Posterior cingulate gyrus (tissue), 11 donors: ENCODE measurements at places on chromosomes 4 and X.
A peak's percentile ranks its signal among the peaks of the same experiment; 100 is the strongest.

- DNase-seq, result no peak
Measured at GRCh38 chrX:129667412-129667811, 12.7 kb upstream of the APLN start.

GRCh38 chr4:78975865-78976264, 36.6 kb upstream of the PAQR3 start:
- DNase-seq, result no peak

DNA sequence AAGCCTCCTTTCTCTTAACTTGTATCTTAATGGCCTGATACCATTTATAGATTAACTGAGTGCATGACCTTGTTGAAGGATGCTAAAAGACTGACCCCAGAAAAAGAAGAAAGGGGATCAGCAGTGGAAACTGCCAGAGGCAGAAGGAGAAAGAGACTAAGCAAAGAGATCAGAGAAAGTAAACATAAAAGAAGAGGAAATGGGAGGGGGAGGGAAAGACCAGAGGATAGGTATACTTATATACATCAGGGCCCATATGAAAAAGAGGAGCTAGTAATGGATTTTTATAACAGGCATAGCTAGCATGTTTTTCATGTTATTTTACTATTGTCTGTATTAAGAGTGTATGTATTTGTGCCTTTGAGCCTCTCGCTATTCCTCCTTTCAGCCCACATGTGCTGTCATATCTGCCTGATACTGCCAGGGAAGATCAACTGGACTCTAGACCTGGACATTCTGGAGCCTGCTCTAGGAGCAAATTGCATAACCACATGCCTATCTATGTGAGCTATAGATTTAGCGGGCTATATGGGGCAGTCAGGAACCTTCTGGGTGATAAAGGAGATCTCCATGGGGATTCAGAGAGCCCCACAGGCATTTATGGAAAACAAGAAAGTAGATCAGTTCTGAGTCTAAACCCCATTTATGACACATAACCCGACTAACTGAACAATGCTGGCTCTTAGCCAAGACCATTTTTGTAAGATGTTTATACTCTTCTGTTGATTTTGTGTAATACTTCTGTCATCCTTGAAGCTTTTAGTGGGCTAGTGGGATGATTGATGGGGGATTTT, 13.4 kb upstream of the SNX12 start:
- DNase-seq, result no peak

GRCh38 chrX:97446298-97446882, 562.7 kb downstream of the RPA4 start:
- no peak for DNase-seq

- DNase-seq, result no peak
Measured at GRCh38 chr4:27534488-27534887, 673.8 kb downstream of the STIM2 start.

DNA sequence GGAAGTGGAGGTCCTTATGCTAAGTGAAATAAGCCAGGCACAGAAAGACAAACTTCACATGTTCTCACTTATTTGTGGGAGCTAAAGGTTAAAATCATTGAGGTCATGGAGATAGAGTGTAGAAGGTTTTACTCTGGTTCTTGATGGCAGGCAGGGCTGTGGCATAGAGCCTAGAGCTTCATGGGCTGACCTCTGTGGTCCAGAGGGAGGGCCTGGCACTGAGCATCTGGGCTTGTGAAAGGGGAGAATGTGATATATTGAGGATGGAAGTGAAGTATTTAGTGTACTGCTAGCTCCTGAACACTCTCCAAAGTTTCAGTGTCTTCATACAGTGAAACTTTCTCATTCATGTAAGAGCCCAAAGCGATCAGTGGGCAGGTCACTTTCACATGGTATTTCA, 71.3 kb upstream of the ANXA3 start:
- DNase-seq, result no peak

DNA sequence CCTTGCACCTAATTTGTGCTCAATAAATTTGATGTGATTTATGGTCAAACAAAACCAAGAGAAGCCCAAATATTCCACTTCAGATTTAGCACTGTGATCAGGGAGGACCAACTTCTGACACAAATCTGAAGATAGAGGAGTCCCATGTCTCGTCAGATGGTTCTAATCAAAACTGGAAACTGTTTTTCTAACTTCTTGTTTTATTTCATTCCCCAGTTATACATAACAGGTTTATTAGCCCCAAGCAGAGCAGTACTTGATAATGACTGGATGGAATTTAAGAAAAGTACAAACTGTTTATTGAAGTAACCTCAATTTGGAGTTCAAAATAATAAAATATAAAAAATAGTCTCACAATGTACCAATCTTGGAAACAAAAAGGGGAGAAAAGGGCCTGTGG, 310.3 kb downstream of the LDB2 start:
- DNase-seq, result no peak

DNA sequence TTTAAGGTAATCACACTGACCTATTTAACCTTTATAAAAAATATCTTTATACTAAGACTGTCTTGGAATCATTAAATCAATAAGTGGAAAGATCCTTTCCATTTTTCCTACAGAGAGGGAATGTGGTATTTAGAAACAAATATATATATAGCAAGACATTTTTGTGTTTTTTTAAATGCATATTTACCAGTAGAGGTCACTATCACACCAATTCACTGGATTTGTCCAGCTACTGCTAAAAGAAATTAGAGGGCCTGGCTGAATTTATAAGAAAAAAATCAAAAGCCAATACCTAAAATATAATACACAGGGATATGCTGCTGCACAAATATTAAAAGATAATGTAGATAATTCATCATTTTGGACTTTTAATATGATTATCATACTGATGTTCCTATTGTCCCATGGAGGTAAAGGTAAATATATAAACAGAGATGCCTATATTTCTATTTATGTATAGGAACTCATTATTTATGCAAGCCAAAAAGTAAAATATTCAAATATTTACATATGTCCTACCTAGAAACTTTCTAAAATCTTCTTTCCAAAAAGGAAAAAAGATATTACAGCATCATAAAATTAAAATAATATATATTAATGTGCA, 69.5 kb downstream of the PDE5A start:
- no peak for DNase-seq

DNA sequence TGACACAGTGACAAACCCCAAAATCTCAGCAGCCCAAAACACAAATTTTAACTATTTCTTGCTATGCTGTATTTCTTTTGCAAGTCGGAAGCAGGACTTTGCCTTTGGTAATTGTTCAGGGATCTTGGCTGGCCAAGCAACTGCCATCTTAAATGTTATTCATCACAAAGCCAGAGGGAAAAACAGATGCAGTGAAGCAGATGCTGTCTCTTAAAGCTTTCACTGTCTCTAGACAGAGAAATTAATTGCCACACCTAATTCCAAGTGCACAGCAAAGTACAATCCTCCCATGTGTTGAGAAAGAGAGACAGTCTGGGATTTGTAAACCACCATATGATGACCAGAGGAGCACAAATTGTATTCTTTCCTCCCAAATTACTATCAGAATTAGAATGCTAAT, 30.0 kb upstream of the GALNT7 start:
- no peak for DNase-seq

GRCh38 chrX:38974542-38974941, 173.3 kb downstream of the MID1IP1 start:
- no peak for DNase-seq

DNA sequence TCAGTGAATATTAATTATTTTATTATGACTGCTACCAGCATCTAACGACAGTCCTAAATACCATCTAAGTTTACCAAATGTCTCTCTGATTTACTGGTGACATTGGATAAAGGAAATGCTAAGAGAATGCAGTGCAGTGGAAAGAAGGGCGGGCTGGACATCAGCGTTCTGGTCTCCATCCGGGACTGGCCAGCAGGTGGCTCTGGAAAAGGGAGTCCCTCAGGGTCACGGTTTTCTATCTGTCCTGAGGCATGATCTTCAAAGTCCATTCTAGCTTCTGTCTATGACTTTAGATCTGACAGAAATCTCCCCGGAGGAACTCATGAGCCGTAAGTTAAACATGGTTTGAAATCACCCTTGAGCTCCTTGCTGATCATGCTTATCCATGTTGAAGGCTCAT, 3.3 kb downstream of the TRIM2 start:
- DNase-seq, result no peak

- DNase-seq, result no peak
Measured at GRCh38 chrX:117771384-117771783, 345.2 kb downstream of the KLHL13 start.

GRCh38 chrX:14508025-14508690, 21.2 kb upstream of the GLRA2 start:
- no peak for DNase-seq

DNA sequence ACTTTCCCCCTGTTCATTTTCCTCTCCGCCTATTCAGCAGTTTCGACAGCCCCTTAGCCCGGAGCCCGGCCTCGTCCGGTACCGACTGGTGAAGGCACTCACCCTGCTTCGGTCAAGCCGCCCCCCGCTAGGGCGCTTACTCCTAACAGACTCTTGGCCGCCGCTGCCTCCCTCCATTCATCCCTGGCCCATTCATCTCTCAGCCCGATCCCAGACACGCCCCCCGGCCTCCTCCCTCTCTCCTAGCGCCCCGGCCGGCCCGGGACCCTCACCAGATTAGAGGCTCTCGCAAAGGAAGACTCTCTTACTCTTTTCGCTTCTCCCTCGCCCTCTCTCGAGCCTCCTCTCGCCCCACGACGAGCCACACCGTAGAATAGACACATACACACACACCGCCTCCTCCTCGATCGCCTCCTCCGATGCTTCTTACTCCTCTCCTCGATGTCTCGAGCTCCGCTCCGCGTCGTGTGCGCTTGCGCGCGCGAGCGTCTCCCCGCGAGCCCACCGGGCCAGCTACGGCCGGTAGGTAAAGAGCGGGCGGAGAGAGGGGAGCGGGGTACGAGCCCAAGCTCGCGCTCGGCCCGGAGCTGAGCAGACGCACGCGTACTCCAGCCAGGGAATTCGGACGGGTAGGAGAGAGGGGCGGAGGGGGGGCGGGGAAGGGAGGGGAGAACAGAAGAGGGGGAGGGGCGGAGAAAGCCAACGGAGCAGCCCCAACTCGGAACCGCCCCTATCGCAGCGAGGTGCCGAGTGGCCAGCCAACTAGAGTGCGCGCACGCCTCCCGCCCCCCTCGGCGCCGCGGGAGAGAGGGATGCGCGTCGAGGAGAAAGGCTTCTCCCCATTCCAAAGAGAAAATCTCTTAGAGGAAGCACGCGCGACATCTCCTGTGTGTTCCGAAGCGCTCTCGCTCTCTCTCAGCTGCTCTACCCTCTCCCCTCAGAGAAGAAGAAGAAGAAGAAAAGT, at the start of gene WNK3:
Gene WNK3, minus strand, starts transcription at position 633 of the 964 bp plus-strand sequence.
- DNase-seq, result peak; percentile 81

GRCh38 chr4:138112389-138112788, 129.8 kb downstream of the SLC7A11 start:
- no peak for DNase-seq

DNA sequence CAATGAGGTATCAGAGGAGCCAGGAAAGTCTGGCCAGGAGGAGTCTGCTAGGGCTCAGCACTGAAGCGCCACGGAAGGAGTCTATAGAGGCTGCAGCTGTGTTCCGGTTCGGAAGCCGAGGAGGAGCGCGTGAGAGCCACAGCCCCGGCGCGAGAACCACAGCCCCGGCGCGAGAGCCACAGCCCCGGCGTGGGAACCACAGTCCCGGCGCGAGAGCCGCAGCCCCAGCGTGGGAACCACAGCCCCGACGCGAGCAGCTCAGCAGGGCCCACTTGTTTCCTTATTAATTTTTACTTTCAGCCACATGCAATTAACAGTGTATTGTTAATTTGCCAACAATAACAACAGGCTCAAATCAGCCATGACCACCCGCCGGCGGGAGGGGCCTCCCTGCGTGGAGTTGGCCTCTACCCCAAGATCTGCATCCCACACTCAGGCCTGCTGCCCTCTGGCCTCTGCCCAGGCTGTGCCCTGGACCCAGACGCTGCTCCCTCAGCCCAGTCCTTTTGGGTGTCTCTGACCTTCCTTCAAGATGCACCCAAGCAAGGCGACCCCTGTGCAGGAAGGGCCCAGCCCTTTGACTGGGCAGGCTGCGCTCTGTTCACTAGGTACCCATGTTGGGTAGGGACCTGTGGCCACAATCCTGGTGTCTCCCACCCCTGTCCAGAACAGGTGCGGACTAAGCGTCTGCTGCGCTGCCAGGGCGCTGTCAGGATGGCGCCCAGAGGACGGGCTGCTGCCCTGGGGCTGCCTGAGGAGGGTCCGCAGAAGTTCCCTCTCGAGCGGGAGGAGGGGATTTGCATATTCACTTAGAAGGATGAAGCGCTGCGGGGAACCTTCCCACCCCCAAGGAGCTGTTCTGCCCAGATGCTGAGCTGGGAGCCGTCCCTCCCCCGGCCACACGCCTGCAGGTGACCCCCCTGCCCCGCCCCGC, 113.8 kb downstream of the ADRA2C start:
- peak; percentile 78 for DNase-seq

- DNase-seq, result no peak
Measured at GRCh38 chrX:17919896-17920446, 58.9 kb upstream of the RAI2 start.

GRCh38 chr4:110876866-110877265, 254.0 kb upstream of the PITX2 start:
- no peak for DNase-seq

DNA sequence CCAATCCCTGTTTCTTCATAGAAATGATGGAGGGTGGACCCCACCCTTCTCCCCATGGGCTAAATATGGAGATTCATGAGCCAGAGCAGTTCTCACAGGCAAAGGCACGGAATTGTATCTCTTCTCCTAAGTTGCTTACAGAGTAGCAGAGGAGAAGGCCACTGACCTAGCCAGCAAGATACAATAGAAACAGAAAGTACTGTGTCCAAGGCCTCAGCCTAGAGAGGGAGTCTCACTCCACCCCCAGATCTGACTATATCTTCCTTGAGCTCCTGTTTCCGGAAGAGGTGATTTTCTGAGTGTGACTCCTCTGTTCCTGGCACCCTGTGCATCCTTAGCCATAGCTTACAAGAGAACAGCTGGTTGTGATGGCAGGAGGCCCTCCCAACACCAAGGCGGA, at the start of gene FATE1:
Gene FATE1, plus strand, starts transcription at position 284 of the 400 bp plus-strand sequence. Its CDS starts 85 bp downstream, at position 369.
- no peak for DNase-seq

- DNase-seq, result no peak
Measured at GRCh38 chr4:151806511-151806927, 45.7 kb upstream of the GATB start.

DNA sequence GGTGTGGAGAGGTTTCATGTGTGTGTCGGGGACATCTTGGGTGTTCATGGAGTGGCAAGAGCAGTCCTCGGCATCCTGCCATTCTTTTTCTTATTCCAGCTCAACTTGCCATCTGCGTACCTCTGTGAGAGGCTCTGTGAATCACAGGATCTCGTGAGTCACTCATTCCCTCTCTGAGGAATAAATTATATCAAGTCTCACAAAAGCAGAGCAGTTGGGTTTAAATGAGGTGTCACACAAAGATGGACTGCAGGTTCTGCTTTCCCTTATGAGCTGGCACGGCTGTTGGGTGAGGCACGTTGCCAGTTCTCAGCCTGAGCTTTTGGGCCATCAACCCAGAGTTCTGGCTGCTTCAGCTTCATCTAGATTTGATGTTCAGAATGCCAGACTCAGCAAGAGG, 6.8 kb upstream of the OCIAD2 start:
- DNase-seq, result peak; percentile 94

- no peak for DNase-seq
Measured at GRCh38 chr4:142016031-142016430, 379.6 kb downstream of the IL15 start.

GRCh38 chrX:71067712-71068043, 456 bp downstream of the SNX12 start:
- no peak for DNase-seq
